LoVo (cell line): ENCODE measurements at places on chromosomes 3 and 15.

DNA sequence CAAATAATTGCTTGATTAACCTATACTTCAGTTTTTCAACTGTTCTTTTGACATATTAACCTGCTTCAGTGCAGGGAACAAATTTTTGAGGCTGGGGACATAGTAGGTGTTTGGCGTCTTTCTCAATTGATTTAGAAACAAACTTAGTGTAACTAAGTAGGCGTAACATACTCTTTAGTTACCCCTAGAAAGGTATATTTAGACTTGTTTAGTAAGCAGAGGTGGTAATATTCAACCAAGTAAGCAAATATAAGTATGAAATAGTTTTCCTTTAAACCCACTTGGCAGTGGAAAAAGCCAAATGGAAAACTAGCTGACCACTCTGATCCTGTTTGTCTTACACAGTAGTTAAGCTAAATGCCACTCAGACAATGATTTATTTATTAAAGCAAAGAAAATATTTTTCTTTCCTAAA lies 113.2 kb downstream of the MBNL1 start:
- DNase-seq: no peak

DNA sequence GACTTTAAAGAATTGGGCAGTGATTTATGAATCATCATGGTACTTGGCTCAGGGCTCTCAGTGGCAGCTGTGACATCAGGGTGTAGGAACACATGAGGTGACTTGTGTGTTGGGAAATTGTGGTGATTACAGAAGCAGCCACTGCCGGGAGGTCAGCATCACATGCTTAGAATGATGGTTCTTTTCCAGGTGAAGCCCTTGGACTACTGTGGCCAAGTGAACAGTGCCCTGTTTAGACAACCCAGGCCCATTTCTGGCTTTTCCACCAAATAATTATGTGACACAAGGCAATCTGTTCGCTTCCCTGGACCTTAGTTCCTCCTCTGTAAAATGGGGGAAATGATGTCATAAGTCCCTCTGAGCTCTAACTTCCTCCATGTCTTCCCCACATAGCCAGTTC lies 139.7 kb upstream of the ROPN1 start:
- DNase-seq: no peak

- no peak for DNase-seq
Observed at GRCh38 chr3:89059211-89059925, 48.1 kb upstream of the EPHA3 start.

DNA sequence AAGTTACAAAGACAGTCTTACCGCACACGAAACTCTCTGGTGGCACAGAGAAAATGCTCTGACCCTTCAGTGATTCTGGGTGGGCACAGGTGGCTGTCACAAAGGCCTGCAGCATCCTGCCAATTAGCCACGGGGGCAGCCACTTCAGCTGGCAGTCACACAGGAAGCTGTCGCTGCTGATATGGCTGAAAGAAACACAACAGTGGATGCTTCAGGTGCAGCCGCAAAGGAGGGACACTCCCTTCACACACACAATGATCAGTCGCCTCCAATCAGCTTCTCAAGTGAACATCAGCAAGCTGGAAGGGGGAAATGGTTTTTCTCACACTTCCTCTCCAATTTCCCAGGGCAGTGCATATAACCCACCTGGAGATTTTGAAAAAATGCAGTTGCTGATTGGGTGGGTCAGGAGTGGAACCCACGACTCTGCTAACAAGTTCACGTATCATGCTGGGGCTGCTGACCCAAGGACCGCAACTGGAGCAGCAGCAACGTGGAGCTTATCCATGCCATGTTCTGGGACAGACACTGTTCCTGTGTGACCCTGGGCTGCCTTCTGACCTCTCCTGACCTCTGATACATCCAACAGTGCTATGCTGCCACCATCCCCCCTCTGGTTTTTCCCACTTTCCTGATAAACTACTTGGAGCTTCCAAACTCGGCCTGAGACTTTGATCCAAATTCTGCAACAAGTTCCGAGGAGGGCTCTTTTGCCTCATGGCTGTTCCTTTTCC lies 106.6 kb downstream of the LRIG1 start:
- no peak for DNase-seq

DNA sequence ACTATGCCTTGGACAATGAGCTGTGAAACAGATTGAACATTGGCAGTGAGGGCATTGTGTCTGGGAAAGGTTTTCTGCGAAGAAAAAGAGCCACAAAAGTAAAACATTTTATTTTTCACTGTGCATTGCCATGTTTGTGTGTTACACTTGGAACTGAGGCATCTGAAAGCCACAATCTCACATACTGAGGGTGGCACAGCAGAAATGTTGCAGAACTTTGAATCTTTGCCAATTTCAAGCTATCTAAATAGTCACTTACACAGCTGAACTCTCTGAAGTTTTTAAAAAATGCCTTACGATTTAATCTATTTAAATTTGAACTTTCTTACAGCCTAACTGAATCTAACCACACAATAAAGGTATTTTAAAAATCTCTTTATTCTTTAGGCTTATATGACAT lies 154.1 kb upstream of the GRM7 start:
- no peak for DNase-seq

GRCh38 chr3:156492801-156493261 lies 62.1 kb downstream of the SSR3 start:
- DNase-seq: no peak

DNA sequence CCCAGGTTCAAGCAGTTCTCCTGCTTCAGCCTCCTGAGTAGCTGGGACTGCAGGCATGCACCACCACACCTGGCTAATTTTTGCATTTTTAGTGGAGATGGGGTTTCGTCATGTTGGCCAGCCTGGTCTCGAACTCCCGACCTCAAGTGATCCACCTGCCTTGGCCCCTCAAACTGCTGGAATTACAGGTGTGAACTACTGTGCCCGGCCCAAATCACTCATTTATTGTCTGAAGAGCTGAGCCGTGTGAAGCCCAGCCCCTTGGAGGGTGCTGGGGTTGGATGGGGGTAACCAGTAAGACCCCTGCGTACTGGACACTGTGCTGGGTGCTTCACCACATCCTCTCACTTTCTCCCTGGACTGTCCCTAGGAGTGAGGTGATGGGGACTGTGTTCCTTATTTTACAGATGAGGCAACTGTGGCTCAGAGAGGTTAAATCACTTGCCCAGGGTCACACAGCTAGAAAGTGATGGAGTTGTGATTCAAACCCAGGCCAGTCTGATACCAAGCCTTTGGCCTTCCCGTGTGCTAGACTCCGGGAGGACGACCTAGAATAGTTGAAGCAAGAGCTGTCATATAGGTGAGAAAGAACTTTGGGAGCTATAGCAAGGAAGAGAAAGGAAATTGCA lies 41.7 kb upstream of the IREB2 start:
- no peak for DNase-seq

DNA sequence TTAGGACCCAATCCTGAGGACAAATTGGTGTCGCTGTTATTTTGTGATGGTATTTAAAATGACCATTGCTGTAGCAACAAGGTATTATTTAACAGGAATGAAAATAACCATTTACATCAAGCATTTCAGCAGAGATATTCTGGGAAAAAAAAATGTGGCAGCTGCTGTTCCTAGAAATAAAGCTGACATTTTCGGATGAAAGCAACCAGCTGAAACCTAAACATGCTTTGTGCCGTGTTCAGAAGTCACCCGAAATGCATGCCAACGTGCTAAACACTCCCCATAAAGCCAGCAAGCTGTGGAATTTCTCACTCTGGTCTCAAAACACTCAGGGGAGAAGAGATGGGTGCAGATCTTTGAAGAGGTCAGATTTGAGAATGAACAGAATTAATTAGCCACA lies 31.5 kb upstream of the TAFA4 start:
- DNase-seq: no peak

- DNase-seq: peak; percentile 98
Observed at GRCh38 chr3:122415762-122416654, at the start of gene WDR5B. WDR5B (minus strand) TSS chr3:122416062; CDS start chr3:122415528, 534 bp downstream.

DNA sequence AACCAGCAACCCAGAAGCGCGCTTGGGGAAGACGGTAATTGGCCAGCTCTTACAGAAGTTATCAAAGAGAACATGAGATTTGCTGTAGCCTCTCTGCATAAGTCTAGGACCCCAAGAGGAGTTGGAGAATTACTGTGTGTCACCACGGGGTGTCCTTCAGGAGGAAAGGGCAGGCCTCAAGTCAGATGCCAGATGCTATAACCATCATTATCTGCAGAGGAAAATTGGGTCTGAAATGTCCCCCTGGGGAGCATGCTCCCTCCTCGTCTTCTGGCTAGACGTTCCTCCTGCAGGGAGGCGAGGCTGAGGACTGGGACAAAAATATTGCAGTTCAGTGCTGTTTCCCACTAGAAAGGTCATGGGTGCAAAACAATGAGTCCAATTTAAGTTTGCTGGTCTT lies 380.5 kb upstream of the CFAP20DC start:
- DNase-seq: no peak

GRCh38 chr3:133283958-133284807 lies 115.7 kb upstream of the BFSP2 start:
- no peak for DNase-seq

GRCh38 chr3:100516838-100517237 lies 24.4 kb downstream of the TMEM45A start:
- no peak for DNase-seq

DNA sequence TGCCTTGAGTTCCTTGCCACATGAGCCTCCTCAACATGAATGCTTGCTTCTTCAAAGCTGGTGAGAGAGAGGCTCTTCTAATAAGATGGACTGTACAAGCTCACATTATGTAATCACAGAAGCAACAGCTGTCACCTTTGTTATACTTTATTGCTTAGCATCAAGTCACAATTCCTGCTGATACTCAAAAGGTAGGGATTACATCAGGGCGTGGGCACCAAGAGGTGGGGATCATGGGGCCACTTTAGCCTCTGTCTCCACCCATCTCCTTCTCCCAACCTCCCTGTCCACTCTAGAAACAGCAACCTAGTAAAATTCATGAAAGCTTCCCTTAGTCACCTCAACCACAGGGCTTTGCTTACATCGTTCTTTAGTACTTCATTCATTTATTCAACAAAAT lies 95.9 kb downstream of the FAM43A start:
- no peak for DNase-seq
